ENCODE measurements at places on chromosomes 3 and 15.

DNA sequence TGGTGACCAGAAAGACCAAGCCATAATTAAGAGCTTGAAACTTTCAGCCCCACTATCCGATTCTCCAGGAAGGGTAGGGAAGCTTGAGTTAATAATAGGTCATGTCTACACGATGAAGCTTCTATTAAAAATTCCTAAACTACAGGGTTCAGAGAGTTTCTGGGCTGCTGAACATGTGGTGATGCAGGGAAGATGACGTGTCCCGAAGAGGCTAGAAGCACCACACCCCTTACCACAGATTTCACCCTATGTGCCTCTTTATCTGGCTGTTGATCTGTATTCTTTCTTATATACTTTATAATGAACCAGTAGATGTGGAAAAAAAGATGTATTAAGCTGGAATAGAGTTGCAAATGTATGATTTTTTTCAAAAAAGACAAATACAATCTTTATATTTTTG lies 473.4 kb downstream of the NLGN1 start:
- no peak for DNase-seq

GRCh38 chr3:64111872-64112271 lies 88.6 kb upstream of the PSMD6 start:
- DNase-seq, result no peak

GRCh38 chr3:89522155-89522554 lies 414.7 kb downstream of the EPHA3 start:
- no peak for DNase-seq

GRCh38 chr3:134802428-134803050 lies 7.5 kb downstream of the EPHB1 start:
- DNase-seq, result no peak

- DNase-seq, result no peak
Observed at GRCh38 chr15:87142096-87142495, 1062.4 kb downstream of the AGBL1 start.

DNA sequence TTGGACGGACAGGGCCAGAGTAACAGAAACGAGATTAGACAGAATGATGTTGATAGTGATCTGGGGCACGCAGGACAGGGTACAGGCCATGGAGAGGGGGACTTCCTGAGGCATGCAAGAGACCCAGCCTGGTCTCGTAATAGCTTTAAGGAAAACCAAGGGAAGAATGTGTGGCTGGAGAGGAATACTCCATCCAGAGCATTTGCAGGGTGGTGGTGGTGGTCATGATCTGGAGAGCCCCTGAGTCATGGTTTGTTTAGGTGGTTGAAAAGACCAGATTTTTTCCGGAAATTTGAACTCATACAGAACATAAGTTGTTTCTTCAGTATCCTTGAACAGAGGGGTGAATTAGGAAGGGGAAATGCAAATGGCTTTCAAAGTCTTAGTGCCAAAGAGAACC lies 138.5 kb downstream of the DUT start:
- DNase-seq, result no peak

Measured in Right ventricle myocardium inferior (tissue), 1 donor.